ENCODE measurements at places on chromosomes 5 and 9.

DNA sequence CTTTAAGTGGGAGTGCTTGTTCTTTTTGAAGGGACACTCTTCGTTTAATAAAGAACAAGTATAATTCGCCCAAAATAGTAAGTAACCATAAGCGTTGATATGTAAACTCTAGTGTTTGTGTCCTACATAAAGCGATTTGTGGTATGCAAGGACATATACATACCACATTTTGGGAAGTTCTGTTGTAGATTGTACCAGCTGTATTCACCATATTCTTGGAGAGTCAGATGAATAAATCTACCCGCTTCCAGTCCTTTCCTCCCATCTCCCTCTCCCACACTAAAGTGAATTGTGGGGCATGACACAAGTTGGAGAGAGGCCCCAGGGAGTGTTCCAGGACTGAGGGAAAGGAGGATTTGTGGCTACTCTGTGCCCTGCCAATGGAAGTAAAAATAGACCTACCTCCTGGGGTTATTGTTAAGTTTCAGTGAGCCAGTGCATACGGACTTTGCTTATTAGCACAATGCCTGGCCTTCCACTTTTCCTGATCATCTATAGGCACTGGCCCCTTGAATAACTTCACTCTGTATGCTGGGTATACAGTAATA lies 40.6 kb downstream of the ARHGAP26 start:
- DNase-seq: no peak

DNA sequence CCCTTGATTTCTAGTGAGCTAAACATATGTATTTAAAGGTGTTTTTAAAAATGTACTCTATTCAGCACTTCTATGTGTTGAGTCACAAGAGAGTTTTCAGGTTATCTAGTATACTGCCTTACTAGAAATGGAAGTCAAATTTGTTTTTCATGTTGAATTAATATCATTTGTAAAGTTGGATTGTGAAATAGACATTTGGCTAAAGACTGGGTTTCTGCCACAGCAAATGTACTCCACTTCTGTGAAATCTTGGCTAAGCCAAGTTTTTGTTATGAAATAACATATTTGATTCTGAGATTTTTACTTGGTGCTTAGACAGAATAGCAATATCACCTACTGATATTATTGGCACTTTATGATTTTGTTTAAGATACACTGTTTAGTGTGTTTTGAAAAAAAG lies 106.0 kb downstream of the CWC27 start:
- no peak for DNase-seq

- no peak for DNase-seq
Measured at GRCh38 chr5:76816110-76816831, 2.6 kb upstream of the F2RL1 start.

DNA sequence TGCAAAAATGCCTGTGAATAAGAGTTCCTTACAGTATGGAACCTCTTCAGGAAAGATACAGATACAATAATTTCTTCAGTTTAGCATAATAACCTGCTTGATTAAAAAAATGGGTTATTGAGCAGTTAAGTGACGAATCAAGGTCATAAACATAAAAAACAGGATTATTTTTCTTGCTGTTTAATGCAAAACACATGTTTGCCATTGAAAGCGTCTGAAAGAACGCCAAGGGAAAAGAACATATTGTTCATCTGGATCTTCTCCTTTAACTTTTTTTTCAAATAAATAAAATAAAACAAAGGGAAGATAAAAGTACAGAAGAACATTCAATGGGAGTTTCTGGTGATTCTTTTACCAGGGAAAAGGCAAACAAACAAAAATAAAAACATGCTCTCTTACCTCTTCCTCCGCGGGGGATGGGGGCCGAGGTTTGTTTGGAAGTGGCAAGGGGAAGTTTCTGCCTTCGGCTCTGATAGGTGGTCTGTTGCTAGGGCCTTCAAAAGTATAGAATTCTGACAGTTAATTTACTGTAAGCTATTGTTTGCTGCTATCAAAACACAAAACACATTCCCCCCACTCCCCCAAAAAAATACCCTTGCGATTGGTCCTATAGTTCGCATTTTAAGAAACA lies 20.1 kb downstream of the C5orf58 start:
- DNase-seq: no peak

- no peak for DNase-seq
Measured at GRCh38 chr9:110066929-110067716, 140.8 kb downstream of the C9orf152 start.

DNA sequence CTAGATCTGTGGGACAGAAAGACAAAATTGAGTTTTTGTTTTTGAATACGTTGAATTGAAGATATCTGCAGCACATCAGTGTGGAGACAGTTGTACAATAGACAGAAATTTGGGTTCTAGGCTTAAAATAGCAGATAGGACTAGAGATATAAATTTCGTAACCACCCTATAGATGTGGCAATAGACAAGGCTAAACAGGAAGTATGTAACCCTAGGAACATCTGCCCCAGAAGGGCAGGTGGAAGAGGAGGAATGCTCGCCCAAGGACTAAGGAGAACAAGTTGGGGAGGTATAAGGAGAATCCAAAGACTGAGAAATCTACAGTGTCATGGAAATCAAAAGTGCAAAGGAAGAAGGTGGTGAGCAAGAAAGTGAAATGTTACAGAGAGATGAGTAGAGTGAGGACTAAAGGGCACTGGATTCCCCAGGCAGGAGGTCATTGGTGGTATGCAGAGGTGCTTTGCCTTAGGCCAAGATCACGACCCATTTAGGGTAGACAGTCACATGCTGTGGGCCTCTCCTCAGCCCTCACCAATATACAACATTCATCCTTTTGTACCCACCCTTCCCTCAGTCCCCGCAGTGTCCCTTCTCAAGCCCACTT lies 109.1 kb upstream of the ELL2 start:
- no peak for DNase-seq

GRCh38 chr9:122336866-122337555 lies 33.8 kb upstream of the PTGS1 start:
- no peak for DNase-seq

GRCh38 chr5:147174671-147175265 lies 60.1 kb upstream of the STK32A start:
- no peak for DNase-seq

GRCh38 chr9:33778700-33779351 lies 16.5 kb upstream of the PRSS3 start:
- no peak for DNase-seq

GRCh38 chr5:167553511-167553910 lies 737.9 kb upstream of the WWC1 start:
- DNase-seq: no peak

- DNase-seq: no peak
Measured at GRCh38 chr5:164355267-164355830, 849.9 kb downstream of the MAT2B start.

DNA sequence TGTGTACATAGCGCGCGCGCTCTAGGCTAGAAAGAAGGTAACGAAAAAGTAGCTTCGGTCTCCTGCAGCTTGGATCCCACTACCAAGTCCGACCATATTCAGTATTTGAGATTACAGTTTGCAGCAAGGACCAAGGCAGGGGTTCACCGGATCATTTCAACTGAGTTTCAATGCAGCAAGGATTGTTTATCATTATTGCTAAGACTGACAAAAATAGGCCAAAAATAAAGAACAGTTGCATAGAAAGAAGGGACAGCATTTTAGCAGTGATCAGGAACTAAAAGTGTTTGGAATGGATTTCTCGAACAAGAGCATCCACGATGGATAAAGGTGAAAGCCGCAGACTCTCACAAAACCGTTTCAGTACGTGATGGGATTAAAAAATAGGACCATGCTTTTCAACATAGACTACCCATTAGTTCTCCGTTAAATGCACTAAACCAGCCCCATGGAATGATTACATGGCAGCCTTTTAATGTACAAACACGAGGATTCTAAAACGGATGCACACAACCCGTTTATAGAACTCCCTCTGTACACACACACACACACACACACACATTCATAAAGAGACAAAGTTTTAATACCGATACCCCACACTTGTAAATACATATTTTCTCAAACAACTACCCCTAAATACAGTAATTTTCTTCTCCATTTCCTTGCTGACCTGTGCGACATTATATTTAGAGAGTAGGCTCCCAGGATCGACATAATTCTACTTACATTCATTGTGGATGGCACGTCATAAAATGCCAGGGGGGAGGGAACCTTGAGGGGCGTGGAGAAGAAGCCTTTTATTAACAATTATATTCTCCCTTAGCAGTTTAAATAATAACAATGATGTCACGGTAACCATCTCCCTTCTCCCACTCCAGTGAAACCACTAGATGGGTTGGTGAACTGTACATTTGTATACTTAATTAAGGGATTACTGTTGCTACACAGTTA lies 197.1 kb downstream of the MEF2C start:
- DNase-seq: no peak

DNA sequence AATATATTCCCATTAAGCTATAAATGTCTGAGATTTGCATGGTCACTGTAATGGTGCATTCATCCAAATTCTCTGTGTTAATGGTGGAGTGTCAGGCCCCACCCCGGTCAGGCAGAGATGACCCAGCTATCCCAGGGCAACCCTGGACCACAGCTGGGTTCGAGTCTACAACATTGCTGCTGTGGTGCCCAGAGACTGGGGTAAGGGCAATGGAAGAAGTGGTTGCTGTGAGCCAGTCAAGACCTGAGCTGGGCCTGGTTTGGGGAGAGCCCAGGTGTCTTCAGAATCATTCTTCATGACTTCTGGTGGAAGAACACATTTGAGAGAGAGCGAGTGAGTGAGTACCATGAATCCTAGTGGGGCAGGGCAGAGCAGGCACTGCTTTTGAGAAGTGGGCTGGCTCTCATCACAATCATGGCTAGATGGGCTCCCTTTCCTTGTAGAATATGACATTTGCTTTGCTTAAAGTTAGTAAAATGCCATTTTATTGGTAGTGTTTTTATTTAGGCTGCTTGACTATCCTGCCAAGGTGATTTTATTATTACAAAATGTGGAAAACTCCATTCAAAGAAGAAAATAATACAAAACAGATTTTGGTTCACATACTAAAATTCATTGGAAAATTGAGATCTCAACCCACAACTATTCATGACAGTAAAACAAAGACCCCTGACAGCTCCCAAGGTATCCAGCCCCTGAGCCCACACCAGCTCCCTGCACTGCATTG lies 125.8 kb upstream of the SLC25A48 start:
- no peak for DNase-seq

- no peak for DNase-seq
Measured at GRCh38 chr5:174692381-174692780, 32.0 kb upstream of the MSX2 start.

DNA sequence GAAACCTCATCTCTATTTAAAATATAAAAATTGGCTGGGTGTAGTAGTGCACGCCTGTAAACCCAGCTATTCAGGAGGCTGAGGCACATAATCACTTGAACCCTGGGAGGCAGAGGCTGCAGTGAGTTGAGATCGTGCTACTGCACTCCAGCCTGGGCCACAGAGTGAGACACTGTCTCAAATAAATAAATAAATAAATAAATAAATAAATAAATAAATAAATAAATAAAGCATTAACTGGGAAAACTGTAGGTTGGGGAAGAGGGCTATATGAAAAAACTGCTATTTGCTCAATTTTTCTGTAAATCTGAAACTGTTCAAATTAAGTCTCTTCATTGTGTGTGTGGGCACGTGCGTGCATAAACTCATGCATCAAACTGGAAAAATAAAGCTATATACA lies 59.9 kb upstream of the RAPGEF6 start:
- no peak for DNase-seq

DNA sequence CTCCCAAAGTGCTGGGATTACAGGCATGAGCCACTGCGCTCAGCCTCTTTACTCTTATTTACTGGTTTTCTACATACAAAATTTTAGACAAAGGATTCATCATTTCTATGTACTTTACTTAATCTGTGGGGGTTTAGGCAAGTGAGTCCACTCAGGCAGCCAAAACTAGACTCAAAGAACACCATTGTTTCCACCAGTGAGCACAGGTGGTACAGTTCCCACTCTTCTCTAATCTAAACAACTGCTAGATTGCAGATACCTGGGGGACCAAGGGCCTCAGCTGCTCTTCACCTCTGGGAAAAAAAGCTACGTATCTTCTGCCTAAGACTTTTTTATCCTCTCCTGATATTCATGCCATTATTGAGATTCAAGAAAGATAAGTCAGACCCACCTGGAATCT lies 260.1 kb downstream of the EBF1 start:
- DNase-seq: no peak

- no peak for DNase-seq
Measured at GRCh38 chr5:83096660-83097339, 19.5 kb downstream of the XRCC4 start.

DNA sequence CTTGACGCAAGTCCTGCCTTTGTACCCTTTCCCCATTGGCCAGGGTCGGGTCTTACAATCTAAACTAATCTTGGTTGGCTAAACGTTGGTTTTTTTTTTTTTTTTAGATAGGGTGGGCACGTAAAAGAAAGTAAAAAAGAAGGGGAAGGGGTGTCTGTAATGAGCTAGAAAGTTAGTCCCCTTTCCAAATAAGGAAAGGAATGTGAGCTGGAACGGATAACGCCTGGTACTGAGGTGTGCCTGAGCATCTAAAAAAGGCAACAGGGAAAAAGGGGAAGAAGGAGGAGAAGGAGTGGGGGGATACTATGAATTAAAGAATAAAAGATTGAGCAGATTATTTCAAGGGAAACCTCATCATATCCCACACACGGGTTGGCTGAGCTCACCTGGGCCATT lies 66.2 kb upstream of the IL17B start:
- no peak for DNase-seq

- no peak for DNase-seq
Measured at GRCh38 chr9:38372762-38373619, 19.5 kb upstream of the ALDH1B1 start.

- no peak for DNase-seq
Measured at GRCh38 chr9:91202736-91203283, 158.9 kb downstream of the AUH start.

GRCh38 chr9:93098236-93098946 lies 2.4 kb downstream of the CARD19 start:
- peak; percentile 70 for DNase-seq

DNA sequence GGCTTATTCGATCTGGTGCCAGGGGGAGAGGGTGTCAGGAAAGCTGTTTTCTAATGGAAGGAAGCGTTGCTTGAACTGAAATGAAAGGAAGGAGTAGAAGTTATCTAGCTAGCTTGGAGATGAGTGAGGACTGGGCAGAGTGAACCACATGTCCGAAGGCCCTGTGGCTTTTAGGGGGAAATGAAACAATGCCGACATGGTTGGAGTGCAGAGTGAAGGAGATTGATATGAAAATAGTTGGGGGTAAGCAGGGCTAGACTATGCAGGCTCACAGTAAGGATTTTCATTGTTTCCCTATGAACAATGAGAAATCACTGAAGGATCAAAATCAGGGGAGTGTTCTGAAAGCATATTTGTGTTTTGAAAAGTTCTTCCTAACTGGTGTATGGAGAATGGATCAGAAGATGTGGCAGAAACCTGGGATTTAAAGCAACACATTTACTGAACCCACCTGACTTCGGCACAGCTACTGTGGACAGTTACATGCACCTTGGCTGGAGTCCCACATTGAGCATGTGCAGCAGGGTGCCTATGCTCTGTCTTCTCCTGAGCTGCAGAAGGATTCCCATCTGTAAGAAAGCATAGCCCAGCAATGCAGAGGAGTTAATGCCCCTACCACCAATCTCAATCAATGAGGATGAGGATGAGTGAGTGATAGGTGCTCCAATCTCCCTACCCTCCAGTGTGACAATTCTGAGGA lies 144.4 kb upstream of the TBCA start:
- no peak for DNase-seq

GRCh38 chr9:99735041-99735440 lies 86.6 kb upstream of the NR4A3 start:
- DNase-seq: no peak

- no peak for DNase-seq
Measured at GRCh38 chr5:60161340-60161934, 267.9 kb upstream of the PDE4D start.

- no peak for DNase-seq
Measured at GRCh38 chr9:96574455-96574854, 45.2 kb downstream of the CDC14B start.

- no peak for DNase-seq
Measured at GRCh38 chr5:122263352-122264030, 48.5 kb upstream of the SNCAIP start.
